Activated T-cell treated with anti-CD3 and anti-CD28 coated beads for 4 hours (primary cell): ENCODE measurements at places on chromosomes 7 and 10.

DNA sequence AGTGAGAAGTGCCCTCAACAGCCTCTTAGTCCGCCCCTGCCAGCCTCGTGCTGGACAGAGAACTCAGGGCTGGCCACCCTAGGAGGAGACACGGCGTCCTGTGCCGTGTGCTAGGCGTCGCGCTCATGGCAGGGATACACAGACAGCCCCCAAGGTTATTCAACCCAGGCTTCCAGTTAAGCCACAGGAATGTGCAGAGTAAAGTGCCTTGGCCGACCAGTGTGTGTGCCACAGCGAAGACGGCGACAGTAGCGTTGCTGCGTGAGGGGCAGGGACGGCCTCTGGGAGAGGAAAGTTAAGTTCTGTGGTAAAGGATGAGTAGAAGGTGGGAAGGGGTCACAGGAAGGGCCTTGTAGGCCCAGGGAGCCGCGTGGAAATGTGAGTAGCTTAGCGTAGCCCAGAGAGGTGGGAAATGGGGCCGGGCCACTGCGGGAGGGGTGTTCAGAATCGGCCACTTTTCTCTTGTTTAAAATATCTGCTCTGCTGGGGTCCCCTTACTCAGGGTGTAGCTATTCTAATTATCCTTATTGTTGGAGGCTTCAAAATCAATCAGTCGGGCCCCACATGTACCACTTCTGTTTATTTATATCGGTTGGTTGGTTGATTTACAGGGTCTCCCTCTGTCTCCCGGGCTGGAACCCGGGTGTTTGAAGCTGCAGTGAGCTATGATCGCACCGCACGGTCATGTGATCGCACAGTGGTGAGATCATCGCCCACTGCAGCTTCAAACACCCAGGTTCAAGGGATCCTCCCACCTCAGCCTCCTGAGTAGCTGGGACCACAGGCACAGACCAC, 24.5 kb downstream of the TMEM120A start:
- no peak for DNase-seq

DNA sequence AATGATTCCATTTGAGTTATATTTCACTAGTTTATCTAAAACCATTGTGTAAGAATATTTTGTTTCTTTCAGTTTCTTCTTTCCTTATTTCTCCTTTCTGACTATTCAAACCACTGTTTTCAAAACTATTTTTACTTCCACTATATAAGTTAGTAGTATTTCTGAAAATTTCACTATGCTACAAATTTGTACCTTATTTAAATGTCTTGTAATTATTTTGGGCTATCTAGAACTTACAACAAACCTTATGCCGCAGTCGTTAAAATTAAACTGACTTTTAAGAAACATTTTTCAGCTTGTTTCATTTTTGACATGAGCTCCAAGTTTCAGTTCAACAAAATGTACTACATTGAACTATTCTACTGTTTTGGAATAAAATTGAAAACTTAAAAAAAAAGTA, 1.8 kb downstream of the TFEC start:
- DNase-seq, result no peak

DNA sequence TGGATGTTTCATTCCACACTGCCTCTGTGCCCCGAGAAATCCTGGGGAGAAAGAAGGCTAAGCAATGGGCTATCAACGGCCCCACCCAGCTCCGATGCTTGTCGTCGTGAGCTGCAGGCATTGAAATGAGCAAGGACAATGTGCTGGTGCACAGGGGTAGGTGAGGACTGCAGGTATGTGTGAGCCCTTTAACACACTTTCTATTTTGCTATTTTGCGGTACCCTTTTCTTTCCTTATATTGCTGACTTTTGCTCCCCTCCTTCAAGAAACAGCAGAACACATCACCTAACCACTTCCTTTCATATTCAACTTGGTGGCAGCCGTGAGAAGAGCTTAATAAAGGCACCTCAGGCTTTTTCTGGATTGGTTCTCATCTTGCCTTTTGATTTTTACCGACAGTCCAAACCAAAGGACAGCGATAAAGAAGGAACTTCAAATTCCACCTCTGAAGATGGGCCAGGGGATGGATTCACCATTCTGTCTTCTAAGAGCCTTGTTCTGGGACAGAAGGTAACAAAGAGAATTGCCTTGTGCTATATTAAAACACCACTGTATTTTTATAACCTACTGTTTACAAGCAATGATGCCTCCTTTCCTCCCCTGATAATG, 39.2 kb downstream of the AIFM2 start:
- no peak for DNase-seq

DNA sequence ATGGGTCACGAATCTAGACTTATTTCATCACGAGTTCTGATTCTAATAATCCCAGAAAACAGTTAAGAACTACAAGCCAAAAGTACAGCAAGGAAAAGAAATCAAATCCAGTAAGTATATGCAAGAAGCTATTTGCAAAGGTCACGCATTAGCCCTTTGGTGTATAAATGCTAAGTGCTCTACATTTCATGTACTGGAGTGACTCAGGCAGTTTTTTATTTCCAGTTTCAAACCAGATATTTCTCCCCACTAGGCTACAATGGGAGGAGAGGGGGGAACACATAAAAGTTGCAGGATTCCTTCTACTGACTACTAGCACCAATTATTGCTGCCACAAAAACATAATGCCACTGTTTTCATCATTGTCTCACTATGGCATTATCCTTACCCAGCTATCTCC, 148.0 kb downstream of the NRCAM start:
- no peak for DNase-seq

GRCh38 chr7:120168066-120168465, 104.9 kb upstream of the KCND2 start:
- no peak for DNase-seq

- DNase-seq, result no peak
These were observed 18.5 kb downstream of the TRUB1 start for GRCh38 chr10:114956466-114956865.

GRCh38 chr7:17392846-17393245, 94.4 kb downstream of the AHR start:
- DNase-seq, result no peak

- no peak for DNase-seq
These were observed 34.5 kb upstream of the RBM20 start for GRCh38 chr10:110609605-110610004.

- no peak for DNase-seq
These were observed 10.9 kb upstream of the KCNMA1 start for GRCh38 chr10:77648472-77648871.

- DNase-seq, result no peak
These were observed 88.4 kb upstream of the AGBL3 start for GRCh38 chr7:134897936-134898335.

GRCh38 chr10:45655219-45655618, 17.4 kb downstream of the ZFAND4 start:
- no peak for DNase-seq

DNA sequence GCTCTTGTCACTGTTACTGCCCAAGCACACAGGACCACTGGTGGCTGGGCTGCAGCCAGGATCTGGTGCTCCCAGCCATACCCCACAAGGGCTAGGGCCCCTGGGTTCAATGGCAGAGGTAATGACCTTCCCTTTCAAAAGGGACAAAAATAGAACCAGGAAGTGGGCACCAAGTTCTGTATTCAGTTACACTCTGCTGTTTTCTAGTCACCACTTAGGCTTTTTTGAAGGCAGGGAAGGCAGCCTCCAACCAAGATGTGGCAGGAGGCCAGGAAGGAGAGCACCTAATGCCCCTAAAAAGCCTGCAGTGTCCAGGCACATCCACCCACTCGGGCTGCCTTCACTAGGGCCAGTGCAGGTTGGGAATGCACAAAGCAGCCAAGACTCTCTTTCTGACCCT, 47.8 kb downstream of the NOD1 start:
- DNase-seq, result no peak

DNA sequence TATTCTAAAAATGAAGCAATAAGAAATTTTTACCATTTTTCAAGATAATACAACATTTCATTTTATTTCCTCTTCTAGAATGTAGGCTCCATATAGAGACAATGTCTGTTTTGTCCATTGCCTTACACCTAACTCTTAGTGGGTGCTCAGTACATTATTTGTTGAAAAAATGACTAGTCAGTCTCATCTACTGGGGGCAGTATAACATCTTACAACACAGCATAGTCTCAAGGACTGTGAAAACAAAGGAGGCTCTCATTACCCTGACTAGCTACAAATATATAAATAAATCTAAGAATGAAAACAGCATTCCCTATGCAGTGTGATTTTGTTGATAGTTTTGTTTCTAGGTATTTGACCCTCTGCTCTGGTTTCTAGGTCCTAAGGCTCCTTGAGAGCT, 11.6 kb downstream of the CRPPA start:
- DNase-seq, result no peak

- DNase-seq, result no peak
These were observed 38.4 kb upstream of the PHYHIPL start for GRCh38 chr10:59138052-59138451.

DNA sequence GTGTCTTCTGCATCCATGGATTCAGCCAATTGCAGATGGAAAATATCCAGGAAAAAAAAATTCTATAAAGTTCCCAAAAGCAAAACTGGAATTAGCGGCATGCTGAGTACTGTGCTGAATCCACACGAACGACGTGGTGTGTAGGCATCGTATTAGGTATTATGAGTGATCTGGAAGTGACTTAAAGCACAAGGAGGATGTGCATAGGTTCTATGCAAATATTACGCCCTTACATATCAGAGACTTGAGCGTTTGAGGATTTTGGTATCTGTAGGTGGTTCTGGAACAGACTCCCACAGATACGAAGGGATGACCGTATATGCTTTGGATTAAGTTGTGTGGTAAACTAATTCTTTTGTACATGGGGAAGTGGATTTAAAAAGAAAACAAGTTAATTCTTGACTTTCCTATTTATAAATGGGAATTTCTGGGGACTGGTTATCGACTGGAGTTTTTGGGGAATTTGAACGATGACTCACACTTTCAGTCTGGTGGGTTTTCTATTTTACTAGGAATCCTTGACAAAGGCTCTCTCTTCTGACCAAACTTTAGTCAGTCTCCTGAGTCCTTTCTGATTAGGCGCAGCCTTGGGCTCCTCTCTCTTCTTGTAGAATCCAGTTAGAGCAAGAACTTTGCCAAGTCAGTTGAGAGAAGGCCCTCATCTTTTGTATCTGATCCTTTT, 5.4 kb upstream of the NUB1 start:
- no peak for DNase-seq

DNA sequence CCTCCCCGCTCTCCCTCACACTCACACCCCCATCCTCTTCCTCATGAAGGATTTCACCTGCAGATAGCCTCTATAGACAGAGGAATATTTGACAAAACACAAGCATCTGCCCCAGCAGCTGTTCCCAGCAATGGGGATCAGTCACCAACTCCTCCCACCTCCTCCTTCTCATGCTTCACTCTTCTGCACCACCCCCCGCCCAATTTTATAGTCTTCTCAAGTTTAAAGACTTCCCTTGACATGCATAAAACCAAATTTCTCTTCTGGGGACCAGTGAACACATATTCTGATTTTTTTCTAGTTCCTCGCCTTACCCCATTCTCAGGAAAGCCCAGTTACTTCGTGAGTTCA, 654.4 kb downstream of the LRMDA start:
- DNase-seq, result no peak

DNA sequence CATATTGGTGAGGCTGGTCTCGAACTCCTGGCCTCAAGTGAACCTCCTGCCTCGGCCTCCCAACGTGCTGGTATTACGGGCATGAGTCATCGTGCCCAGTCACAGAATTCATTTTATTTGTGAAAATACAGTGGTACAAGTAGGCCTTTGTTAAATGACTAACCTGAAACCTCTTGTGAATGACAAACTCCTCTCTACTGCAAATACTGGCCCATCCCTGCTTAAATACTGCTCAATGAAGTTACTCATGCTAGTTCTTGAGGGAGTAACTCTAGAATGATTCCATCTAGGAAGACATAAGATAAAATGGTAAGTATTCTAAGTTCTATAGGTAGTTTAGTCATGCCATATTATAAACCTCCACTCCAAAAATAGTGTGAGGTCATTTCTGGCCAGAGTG, 80.7 kb downstream of the UBE2H start:
- DNase-seq, result no peak

- DNase-seq, result no peak
These were observed 101.3 kb downstream of the TCERG1L start for GRCh38 chr10:131210181-131210580.

GRCh38 chr7:148982654-148983199, 45.6 kb downstream of the PDIA4 start:
- no peak for DNase-seq

DNA sequence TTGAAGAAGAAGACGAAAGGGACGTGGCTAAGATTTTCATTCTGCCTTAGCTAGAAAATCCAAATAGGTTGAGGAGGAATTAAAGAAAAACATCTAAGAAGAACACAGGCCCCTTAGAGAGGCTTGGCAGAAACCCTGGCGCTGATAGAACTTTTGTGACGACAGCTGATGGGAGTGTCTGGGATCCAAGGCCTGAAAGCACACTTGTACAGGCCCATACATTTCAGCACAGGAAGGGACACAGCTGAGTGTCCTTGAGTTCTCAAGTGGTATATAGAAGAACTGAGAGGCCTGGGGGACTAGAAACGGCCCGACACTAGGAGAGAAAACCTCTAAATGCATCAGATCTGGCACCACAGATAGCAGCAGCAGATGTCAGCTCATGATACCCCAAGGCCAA, 39.5 kb downstream of the PRPS1L1 start:
- no peak for DNase-seq

DNA sequence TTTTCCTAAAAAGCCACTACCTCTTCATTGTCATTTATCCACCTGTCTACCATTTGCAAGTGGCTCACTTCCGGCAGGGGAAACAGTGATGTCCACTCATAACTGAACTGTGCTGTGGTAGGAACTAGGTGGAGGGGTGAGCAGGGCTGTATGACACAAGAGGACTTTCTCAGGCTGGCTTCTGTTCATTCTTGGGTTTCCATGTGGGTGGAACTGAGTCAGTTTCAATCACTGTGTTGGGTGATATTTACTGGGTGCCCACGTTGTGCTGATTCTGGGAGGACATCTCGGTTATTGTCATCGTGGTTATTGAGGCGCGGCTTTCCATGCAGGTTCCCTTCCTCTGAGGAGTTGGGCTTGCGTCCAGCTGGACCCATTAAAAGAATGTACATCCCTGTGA, 38.8 kb downstream of the RAMP3 start:
- no peak for DNase-seq

DNA sequence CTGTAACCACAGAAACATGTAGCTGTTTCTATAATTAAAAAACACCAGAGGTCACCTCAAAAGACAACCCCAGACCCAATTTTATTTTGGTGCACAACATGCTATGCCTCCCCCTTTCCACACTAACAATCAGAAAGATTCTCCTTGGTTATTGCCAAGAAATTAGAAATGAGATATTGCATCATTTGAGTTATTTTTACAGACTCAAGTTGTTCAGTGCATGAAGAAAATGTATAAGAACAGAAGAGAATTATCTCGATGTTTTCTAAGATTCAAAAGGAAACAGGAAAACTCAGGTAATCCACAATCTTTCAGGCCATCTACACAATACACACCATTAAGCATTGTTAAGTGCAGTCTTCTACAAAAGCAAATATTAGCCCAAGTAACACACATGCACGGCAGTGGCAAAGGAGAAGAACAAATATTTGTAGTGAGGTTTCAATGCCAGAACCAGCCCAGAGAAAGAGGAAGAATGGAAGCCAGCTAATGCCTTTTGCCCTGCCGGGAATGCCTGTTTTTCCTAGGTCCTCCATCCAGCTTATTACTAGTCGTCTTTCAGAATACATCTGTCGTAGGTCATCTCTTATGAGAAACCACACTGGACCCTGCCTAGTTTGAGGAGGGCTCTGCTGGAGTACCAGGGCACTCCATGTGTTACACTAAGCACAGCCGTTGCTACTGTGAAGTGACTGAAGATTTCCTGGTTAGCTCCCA, 67.6 kb upstream of the C1GALT1 start:
- DNase-seq, result no peak

GRCh38 chr7:19464241-19464640, 244.6 kb downstream of the POLR1F start:
- no peak for DNase-seq

- DNase-seq, result no peak
These were observed 73.0 kb downstream of the UBE3C start for GRCh38 chr7:157211690-157212089.
